ENCODE measurements at places on chromosomes 7 and 10.

DNA sequence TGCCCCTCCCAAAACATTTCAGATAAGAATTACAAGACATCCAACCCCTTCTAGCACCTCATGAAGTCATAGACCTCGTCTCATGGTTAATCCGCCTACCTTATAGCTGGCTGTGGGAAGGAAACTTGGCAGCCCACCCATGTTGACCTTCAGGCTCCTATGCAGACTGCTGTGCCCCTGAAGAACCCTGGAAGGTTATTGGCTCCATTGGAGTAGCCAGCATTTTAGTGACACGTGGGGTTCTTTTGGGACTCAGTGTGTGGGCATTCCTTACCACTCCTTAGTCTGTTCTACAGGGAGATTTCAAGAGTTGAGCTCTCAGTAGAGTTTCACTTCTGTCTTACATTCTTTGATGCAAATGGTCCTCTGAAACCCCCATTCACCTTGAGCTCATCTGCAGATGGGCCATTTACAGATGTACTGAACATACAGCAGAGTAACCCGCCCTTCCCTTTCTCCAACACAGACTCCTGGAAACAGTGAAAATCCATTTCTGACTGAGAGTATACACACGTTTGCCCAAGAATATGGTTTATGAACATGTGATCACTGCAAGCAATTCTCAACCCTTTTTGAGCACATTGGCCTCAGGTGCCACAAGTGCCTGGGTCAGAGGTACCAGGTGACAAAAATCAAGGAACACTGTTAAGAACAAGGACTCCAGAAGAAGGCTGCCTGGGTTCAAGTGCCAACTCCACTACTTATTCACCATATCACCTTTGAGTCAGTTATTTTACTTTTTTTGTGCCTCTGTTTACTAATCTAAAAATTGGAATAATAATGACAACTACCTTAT is 54.0 kb upstream of the HECW1 start:
- DNase-seq, result no peak

DNA sequence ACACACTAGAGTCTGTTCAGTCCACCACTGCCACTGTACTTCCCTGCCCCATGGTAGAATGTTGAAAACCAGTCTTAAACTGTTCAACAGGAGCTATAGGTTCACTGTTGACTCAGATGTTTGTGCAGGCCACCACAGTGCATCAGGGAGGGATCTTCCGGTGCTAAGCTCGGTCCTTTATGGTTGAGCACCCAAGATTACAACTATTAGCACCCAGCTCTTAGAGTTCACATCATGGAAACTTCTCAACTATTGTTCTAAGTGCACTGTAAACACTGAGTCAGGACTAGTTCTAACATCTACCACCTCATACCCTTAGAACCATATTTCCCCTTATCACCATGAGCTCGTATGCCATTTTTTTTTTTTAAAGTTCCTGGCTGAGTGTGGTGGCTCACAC is 97.1 kb upstream of the MXI1 start:
- no peak for DNase-seq

- no peak for DNase-seq
These were observed 151.2 kb downstream of the CFTR start for GRCh38 chr7:117630907-117631564.

DNA sequence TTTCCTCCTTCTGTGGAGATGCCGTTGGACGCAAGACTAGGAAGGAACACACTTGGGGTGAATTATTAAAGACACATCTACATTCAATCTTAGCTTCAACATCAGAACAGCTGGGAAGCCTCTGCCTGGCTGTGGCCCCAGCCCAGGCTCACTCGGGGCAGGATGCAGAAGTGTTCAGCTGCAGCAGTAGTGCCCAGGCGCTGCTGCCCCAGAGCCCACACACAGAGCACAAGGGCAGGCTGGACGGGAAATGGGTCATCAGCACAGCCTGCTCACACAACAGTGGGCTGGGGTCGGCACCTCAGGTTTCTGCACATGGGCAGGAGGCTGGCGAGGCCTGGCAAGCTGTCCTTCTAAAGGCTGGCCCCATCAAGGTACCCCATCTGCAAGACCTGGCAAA is 42.5 kb downstream of the NOD1 start:
- DNase-seq, result no peak

GRCh38 chr10:33102071-33102470 is 144.0 kb upstream of the ITGB1 start:
- DNase-seq, result no peak

GRCh38 chr7:92639213-92639896 is 49.2 kb upstream of the FAM133B start:
- no peak for DNase-seq

DNA sequence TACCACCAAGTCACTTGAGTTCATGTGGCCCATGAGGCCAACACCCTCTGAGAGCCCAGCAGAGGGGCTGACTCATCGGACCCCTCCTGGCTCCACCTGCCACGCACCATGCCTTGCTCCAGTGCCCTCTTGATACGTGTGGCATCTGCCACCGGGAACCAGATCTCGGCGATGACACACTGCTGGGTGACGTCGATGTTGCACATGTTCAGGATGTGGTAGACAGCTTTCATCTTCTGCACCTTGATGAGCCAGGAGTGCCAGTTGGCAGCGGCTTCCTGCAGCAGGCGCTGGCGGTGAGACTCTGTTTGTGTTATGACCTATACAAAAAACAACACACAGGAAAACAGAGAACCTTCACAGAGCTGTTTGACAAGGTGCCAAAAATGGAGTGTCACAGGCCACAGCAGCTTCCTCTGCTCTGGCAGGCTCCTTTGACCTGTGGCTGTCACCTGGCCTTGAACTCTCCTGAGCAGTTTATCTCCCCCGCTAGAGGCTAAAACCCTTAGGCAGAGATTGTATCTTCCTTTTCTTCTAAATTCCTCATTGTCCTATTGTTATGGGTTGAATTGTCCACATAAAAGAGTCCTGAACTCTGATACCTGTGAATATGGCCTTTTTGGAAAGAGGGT is 45.2 kb upstream of the TMEM213 start:
- no peak for DNase-seq

DNA sequence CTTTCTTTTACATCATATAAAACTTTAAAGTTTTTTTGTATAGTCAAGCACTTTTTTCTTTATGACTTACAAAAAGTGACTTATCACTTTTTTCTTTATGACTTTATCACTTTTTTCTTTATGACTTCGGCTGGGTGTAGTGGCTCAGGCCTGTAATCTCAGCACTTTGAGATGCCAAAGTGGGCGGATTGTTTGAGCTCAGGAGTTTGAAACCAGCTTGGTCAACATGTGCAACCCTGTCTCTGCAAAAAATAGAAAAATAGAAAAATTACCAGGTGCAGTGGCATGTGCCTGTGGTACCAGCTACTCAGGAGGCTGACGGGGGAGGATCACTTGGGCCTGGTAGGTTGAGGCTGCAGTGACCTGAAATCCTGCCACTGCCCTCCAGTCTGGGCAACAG is 108.8 kb upstream of the CSTF2T start:
- no peak for DNase-seq

DNA sequence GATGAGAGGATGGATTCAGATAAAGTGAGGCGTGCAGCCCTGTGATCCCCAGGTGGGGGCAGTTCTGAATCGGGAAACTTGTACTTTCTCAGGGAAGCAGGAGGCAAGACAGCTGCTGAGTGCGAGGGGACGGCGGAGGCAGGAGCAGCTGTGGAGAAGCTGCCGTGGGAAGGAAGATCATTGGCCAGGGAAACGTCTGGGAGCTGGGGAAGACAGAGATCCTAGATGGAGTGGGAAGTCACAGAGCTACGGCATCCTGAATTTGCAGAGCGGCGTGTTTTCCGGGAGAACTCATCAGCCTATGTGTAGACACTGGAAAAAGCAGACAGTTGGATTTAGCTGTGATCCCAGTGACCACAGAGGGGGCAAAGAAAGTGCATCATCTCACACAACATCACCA is 9.2 kb downstream of the PRKCQ start:
- no peak for DNase-seq

DNA sequence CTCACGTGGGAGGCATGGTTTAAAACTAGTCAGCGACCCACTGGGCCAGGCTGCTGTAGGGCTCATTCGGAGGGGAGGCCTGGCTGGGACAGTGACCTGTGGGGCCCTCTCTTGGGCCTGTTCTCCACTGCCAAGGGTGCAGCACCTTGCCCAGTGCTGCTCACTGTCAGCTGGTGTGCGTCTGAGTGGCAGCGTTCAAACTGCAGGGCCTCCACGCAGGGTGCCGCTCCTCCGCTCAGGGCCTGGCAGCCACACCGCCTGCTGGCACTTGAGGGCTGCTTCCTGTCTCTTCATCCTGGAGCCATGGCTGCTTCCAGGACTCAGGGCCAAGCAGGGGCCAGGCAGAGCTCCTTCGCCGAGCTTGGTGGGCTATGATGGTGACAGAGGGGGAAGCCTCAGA is 18.3 kb downstream of the ADAMTS14 start:
- DNase-seq, result no peak

GRCh38 chr10:19824381-19825342 is 8.4 kb downstream of the PLXDC2 start:
- no peak for DNase-seq

DNA sequence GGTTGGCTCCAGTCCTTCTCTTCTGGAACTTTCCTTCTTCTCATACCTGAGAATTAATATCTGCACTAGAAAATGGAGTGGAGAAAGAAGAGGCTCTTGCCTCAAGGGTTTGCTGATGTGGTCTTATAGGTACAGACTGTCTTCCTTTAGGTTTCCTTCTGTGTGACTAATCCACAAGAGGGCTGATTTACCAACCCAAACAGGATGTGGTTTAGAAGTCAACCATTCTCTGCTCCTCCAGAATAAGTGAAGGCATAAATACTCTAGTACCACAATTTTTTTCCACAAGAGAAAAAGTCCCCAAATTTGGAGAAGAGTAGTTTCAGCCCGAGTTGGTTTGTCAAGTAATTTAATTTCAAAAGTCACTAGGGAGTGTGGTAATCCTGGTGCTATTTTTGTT is 85.8 kb downstream of the NRP1 start:
- DNase-seq, result no peak

DNA sequence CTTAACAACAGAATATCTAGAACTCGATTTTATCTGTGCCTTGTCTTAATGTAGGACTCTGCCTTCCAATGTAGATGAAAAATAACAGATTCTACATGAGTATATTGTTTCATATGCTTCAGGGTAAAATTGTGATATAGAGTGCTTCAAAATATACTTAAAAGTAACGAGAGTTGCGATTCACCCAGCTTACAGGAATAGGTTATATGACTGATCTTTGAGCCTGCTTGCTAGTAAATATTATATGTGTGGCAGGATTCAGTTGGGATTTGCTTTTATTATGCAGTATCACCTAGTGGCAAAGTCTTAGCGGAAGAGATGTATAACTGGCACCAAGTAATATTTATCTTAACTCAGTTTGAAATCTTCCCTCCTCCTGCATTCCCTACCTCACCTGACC is 183.3 kb downstream of the SEMA3E start:
- no peak for DNase-seq

GRCh38 chr7:74454021-74454924 is 567 bp downstream of the GTF2IRD1 start:
- DNase-seq, result no peak

DNA sequence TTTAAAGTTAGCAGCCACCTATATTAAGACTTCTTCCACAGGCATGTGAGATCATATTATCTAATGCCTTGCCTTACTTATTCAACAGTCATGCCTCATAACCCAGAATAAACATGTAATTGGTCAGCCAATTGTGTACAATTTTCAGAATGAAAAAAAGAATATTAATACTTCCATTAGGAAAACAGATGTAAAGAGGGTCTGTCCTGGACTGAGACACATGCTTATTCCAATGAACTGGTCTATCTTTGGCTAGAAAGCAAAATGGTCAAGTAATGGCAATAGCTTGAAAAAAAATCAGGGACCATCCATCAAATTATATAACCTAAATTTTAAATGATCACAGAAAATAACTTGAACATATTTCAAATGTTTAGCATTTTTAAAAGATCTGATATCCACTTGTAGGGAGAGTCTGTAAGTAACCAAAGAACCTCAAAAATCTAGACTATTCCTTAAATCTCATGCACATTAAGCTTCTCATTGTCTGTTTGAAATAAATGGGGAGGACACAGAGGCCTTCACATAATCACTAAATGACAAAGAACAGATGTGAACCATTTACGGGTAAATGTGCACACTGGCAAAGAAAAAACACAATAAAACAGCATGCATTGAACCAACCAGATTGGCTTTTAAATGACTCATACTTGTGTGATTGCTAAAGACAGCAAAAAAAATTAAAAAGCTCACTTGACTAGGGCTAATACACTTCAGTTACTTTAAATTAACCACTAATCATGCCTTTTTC is 568.8 kb upstream of the PCDH15 start:
- DNase-seq, result peak; percentile 65

DNA sequence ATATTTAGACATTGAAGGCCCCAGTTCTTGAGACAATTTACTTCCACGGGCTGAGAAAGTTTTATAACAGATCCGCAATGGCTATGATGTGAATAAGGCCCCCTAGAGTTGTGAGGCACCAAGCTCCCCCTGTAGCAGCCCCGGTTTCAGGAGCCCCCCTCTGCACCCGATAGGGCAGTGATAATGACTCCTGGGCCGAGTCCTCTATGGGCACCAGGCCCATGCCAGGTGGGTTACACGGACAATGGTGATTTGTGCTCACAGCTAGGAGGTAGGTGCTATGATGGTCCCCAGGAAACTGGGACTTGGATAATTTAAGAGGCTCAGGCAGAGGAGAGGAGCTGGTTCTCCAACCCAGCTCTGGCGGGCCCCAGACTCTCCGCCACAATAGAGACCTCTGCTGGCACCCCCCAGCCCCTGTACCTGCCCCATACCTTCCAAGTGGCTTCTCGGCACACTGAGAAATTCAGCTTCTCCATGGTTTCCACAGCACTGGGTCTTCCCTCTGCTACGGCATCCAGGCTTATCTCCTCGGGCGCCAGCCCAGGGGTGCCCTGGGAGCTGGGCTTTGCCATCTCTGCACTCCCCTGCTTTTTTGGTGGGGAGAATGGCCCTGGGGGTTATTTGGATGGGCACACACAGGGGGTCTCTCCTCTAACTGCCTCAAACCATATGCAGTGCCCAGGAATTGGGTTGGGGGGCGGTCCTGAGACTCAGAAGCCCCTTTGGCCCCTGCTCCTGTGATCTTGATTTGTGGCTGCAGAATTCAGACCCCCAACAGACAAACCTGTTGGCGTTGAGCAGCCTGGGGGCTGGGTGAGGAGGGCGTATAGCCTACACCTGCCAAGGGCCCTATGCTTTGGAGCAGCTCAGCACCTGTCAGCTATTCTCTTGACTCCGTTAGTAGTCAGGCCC is 12.2 kb upstream of the KCP start:
- no peak for DNase-seq

DNA sequence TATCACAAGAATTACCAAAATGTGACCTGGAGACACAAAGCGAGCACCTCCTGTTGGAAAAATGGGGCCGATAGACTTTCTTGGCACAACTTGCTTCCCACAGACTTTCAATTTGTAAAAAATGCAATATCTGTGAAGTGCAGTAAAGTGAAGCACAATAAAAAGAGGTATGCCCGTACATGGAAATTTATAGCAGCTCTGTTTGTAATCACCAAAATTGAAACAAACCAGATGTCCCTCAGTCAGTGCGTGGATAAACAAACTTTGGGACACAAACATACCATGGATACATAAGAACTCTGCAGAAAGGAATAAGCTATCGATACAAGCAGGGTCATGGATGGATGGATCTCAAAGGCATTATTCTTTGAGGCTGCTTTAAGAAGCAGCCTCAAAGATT is 33.6 kb downstream of the ARID5B start:
- no peak for DNase-seq

- no peak for DNase-seq
These were observed 127.7 kb downstream of the ATXN7L1 start for GRCh38 chr7:105748701-105749100.

All from NCI-H748 treated with DMSO at 0.1 percent for 48 hours (cell line).